ENCODE measurements at places on chromosomes 3 and 15. TPM values are rescaled to one million over a fixed set of nuclear protein-coding genes. Genes with fewer than 3 reads are reported as not detected.

DNA sequence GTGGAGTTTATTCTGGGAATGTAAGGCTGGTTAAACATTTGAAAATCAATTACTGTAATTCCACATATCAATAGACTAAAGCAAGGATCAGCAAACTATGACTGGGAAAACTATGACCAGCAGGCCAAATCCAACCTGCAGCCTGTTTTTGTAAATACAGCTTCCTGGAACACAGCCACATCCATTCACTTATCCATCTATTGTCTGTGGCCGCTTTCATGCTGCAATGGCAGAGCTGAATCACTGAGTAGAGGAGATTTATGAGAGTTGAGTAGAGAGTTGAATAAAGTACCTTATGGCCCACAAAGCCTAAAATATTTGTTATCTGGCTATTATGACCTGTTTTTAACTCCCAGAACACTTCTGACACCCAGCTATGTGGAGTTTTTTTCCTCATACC is 12.2 kb downstream of the MYLK start:
- DNase-seq: no peak

- no peak for DNase-seq
Measured at GRCh38 chr3:32313723-32314473, 75.4 kb downstream of the CMTM8 start.

DNA sequence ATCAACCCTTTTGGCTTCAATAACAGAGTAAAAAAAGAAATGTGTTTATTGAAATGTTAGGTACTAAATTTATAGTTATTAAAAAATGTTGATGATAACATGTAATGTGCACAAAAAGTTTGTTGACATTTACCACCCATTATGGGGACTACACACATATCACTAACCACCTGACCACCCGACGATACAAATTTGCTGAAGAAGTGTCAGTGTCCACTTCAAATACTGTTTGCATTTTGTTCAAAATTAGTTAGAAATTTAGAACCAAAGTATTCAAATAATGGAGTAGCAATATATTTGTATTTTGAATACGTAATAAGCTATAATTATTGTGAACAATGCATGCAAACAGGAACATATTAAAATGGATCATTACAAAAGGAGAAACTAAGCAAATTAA is 54.4 kb downstream of the KCNH8 start:
- no peak for DNase-seq

- no peak for DNase-seq
Measured at GRCh38 chr3:105858017-105858416, 10.8 kb downstream of the CBLB start.

- DNase-seq: no peak
Measured at GRCh38 chr3:101303089-101303731, 17.2 kb downstream of the IMPG2 start.

DNA sequence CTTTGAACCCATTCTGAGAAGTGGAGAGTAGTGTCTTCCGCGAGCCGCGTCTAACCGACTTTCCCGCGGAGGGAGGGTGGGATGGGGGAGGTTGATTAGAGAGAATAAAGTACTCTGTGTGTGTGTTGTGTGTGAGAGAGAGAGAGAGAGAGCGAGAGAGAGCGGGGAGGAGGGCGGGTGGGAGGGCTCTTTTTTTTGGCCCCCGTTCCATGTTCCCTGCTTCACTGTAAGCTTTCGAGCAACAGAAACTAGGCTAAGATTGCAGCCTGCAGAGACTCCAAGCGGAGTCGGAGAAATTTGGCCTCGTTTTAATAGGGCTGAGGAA is 1.6 kb upstream of the MEIS2 start:
- no peak for DNase-seq

DNA sequence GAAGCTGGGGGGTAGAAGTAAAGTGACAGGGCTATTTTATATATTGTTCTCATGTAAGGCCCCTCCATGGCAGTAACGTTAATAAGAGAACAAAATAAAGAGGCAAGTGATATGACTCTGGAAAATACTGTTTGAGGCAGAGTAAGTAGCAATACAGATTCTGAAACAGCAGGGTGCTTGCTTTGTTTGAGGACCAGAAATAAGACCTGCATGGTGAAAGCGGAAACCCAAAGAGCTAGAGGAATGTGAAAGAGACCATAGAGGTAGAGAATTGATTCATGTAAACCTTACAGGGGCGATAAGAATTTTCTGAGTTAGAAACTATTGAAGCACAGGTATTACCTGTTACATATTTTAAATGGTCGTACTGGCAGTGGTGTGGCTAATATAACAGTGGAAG is 1517.1 kb downstream of the SI start:
- no peak for DNase-seq

Gene ASB7
- 16.0 TPM for total RNA-seq

Gene CASR
- total RNA-seq: not detected

Gene HRG
- total RNA-seq: not detected

Gene ESYT3
- 0.07 TPM for total RNA-seq

Gene TBC1D2B
- total RNA-seq: 41.1 TPM

Gene PLSCR5
- not detected for total RNA-seq

Gene ERICH6
- 0.39 TPM for total RNA-seq
